Activated CD4-positive, alpha-beta T cell treated with anti-CD3 and anti-CD28 coated beads, Interleukin-2, amount 10 ng/mL, durations not matched to agents 7 days and 5 days (primary cell): ENCODE measurements at places on chromosomes 4 and X. TPM values are rescaled to one million over a fixed set of nuclear protein-coding genes. Genes with fewer than 3 reads are reported as not detected.

The ESX1 gene
- not detected for total RNA-seq

The FAM53A gene
- 1.6 TPM for total RNA-seq

The TRIM75 gene
- total RNA-seq: not detected

The SLIT2 gene
- not detected for total RNA-seq

The TNIP3 gene
- total RNA-seq: 0.75 TPM

The MAGEA9B gene
- not detected for total RNA-seq

The XAGE2 gene
- total RNA-seq: not detected

The CT55 gene
- total RNA-seq: not detected

The HPRT1 gene
- 77.4 TPM for total RNA-seq

DNA sequence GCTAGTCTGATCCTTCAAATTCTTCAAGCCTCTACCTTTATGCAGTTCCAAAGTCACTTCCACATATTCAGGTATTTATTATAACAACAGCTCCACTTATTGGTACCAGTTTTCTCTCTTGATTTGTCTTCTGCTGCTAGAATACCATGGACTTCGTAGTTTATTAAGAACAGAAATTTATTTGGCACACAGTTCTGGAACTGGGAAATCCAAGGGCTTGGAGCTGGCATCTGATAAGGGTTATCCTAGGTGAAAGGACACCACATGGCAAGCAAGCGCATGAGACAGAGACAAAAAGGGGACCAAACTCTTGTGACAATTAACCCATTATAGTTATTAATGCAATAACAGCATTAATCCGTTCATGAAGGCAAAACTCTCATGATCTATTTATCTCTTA is 600.5 kb upstream of the ATOH1 start:
- no peaks in the 10 kb centered on the region for H3K27me3 ChIP-seq
- no peaks in the 10 kb centered on the region for H3K4me1 ChIP-seq
- DNase-seq: no peak
- H3K4me3 ChIP-seq: no peak overlapping the region
- H3K27ac ChIP-seq: no peak overlapping the region

DNA sequence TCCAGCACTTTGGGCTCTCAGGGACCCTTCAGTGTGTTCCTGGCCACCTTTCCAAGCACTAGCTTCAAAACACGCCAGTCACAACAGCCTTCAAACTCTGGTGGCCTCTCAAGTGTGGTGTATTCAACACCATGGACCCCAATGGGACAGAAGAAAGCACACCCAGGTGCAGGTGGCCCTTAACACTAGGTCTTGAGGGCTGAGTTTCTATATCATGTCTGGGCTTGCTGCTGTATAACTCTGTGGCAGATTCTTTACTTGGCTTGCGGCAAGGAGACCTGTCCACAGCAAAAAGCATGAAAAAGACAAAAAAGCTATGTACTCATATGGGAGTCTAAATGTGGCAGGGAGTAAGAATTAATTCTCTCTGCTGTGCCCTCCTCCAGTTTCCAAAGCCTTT is 23.1 kb downstream of the MSL3 start:
- H3K4me3 ChIP-seq: no peak overlapping the region
- no peak overlapping the region for H3K27ac ChIP-seq
- H3K36me3 ChIP-seq: peaks cover 5% of the 10 kb centered on the region
- H3K27me3 ChIP-seq: no peaks in the 10 kb centered on the region
- H3K4me1 ChIP-seq: peaks cover 3% of the 10 kb centered on the region

DNA sequence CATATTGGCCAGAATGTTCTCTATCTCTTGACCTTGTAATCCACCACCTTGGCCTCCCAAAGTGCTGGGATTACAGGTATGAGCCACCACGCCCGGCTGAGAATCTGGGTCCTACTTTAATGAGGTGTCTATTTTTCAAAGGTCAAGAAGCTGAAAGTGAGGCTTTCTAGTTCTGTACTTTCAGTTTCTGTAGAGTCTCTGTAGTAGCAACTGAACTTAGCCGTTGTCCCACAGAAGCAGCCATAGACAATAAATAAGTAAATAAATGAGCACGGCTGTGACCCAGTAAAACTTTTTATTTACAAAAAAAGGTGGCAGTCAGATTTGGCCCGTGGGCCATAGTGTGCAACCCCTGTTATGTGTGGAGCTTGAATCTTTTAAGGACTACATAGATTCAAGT is 92.0 kb downstream of the FNIP2 start:
- H3K4me3 ChIP-seq: no peak overlapping the region
- no peaks in the 10 kb centered on the region for H3K27me3 ChIP-seq
- no peak for DNase-seq
- no peak overlapping the region for H3K27ac ChIP-seq
- peaks cover 19% of the 10 kb centered on the region for H3K36me3 ChIP-seq

- H3K36me3 ChIP-seq: no peaks in the 10 kb centered on the region
- H3K4me3 ChIP-seq: no peak overlapping the region
- no peaks in the 10 kb centered on the region for H3K4me1 ChIP-seq
- DNase-seq: no peak
Measured at GRCh38 chr4:7418131-7418943, 16.4 kb downstream of the PSAPL1 start.

GRCh38 chr4:22498866-22499265 is 17.0 kb downstream of the ADGRA3 start:
- H3K36me3 ChIP-seq: peaks cover 2% of the 10 kb centered on the region
- no peaks in the 10 kb centered on the region for H3K27me3 ChIP-seq
- H3K27ac ChIP-seq: no peak overlapping the region
- H3K4me1 ChIP-seq: peaks cover 11% of the 10 kb centered on the region
- no peak overlapping the region for H3K4me3 ChIP-seq

- H3K27me3 ChIP-seq: no peaks in the 10 kb centered on the region
- peaks cover 13% of the 10 kb centered on the region for H3K36me3 ChIP-seq
- H3K4me3 ChIP-seq: no peak overlapping the region
Measured at GRCh38 chr4:26937139-26937538, 76.5 kb downstream of the STIM2 start.

- no peak overlapping the region for H3K4me3 ChIP-seq
- peaks cover 37% of the 10 kb centered on the region for H3K4me1 ChIP-seq
- peaks cover 54% of the 10 kb centered on the region for H3K36me3 ChIP-seq
- DNase-seq: no peak
- no peak overlapping the region for H3K27ac ChIP-seq
- no peaks in the 10 kb centered on the region for H3K27me3 ChIP-seq
Measured at GRCh38 chr4:102862747-102863146, 6.0 kb upstream of the CISD2 start.

DNA sequence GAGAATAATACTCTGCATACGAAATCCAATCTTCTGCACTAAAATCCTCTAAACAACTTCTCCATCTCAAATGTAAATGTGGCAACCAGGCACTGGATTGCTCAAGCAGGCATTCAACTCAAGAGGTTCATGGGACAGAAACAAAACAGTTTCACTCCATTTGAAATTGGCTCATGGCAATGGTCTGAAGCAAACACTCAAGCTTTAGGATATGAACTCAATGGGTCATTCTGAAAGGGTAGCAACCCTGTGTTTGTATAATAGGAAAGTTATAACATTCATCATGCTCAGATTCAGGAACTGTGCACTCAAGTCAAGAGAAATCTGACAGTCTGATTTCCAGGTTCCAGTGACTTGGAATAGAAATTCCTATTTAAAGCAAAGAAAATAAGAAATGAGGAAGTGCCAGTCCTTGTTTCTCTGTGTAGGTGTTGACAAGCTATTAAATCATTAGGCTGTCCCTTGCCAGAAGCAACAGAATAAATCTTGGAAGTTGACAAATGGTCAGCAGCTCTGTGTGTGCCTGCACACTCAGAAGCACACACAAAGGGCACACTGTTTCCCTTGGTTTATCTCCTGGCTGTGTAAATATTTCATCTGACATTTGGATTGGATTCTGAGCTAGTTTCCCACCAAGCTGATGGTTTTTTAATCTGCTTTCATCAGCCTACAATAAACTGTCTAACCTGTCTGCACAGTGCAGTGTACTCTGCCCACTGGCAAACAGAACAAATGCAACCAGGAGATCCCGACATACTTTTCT is 75.9 kb upstream of the CITED1 start:
- H3K36me3 ChIP-seq: no peaks in the 10 kb centered on the region
- no peak overlapping the region for H3K27ac ChIP-seq
- no peaks in the 10 kb centered on the region for H3K27me3 ChIP-seq
- H3K4me1 ChIP-seq: peaks cover 4% of the 10 kb centered on the region
- DNase-seq: no peak

GRCh38 chrX:97682991-97683840 is 799.5 kb downstream of the RPA4 start:
- DNase-seq: no peak
- no peaks in the 10 kb centered on the region for H3K27me3 ChIP-seq
- H3K4me1 ChIP-seq: no peaks in the 10 kb centered on the region
- no peak overlapping the region for H3K4me3 ChIP-seq

DNA sequence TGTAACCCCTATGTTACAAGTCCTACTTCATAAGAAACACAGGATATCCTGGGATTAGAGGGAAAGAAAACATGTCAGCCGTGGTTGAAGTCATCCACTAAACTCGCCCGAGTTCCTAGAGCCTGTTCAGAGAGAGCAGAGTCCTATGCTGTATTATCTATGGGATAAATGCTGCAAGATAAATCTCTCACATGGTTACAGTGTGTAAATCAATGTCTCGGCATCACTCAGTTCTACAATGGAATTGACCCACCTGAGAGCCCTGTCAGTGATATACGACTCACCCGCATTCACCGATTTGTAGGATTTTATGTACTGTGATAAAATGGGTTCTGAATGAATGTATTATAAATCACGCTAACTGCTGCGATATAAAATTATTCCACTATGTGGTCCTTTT is 127.8 kb upstream of the ANXA3 start:
- no peak overlapping the region for H3K4me3 ChIP-seq
- no peaks in the 10 kb centered on the region for H3K4me1 ChIP-seq
- H3K36me3 ChIP-seq: no peaks in the 10 kb centered on the region
- H3K27me3 ChIP-seq: peaks cover 7% of the 10 kb centered on the region
- H3K27ac ChIP-seq: no peak overlapping the region
- DNase-seq: no peak

GRCh38 chr4:174753021-174753420 is 76.0 kb downstream of the GLRA3 start:
- no peaks in the 10 kb centered on the region for H3K27me3 ChIP-seq
- no peak overlapping the region for H3K27ac ChIP-seq
- no peaks in the 10 kb centered on the region for H3K4me1 ChIP-seq
- H3K36me3 ChIP-seq: no peaks in the 10 kb centered on the region
- no peak overlapping the region for H3K4me3 ChIP-seq

- DNase-seq: no peak
- H3K27ac ChIP-seq: no peak overlapping the region
- H3K27me3 ChIP-seq: no peaks in the 10 kb centered on the region
- H3K4me3 ChIP-seq: no peak overlapping the region
- H3K36me3 ChIP-seq: no peaks in the 10 kb centered on the region
Measured at GRCh38 chrX:480861-481417, 94.2 kb upstream of the PPP2R3B start.

DNA sequence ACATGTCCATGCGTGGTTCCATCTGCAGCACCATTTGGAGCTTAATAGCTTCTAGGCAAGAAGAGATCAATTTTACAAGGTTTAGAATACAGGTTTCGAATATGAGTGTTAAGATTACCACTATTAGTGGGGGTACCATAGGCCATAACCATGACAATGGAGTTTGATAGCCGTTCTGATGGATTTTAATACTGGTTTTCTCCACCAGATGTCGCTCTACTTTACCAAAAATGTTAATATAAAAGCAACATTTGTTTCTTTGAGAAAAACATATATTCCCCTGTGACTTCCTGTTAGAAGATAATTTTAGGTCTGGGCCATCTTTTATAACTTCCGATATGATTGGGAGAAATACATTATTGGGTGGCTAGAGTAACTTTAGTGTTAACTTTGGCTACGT is 499.7 kb upstream of the POU3F4 start:
- no peaks in the 10 kb centered on the region for H3K4me1 ChIP-seq
- DNase-seq: no peak
- H3K27me3 ChIP-seq: no peaks in the 10 kb centered on the region
- H3K36me3 ChIP-seq: no peaks in the 10 kb centered on the region
- H3K4me3 ChIP-seq: no peak overlapping the region

DNA sequence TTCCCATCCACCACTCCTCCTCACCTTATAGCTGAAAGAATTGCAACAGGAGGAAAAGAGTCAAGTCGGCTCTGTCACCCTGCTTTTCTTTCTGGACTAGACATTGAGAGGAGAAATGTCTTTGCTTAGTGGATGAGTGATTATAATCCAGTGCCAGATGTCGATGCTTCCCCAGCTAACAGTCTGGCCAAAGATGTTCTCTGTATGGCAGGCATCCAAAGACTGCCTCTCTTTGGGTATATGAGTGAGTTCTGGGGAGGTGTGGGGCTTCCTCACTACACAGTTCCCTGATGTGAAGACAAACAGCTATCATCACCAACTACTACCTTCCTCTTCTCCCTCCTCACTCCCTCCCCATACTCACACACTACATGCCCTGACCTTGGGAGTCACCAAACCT is 90.9 kb downstream of the COMMD8 start:
- no peak for DNase-seq
- H3K27ac ChIP-seq: no peak overlapping the region
- no peaks in the 10 kb centered on the region for H3K36me3 ChIP-seq
- H3K27me3 ChIP-seq: peaks cover 3% of the 10 kb centered on the region
- H3K4me1 ChIP-seq: no peaks in the 10 kb centered on the region
- H3K4me3 ChIP-seq: no peak overlapping the region

DNA sequence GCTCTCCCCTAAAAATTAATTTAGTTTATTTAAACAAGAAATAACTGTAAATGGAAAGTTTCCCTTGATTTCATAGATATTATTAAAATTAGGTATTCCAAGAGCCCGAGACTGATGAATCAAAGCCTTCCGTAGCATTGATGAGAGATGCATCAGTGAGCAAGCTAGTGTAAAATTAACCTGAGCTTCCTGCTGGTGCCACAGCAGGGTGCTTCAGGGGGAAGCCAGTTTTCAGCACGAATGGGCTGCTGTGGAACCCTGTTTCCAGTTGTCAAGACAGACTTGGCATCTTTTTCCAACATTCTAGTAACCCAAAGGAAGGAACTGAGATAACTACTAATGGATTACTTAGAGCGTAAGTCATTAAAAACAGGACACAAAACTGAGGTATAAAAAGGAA is 221.7 kb downstream of the RBMX2 start:
- no peak overlapping the region for H3K4me3 ChIP-seq
- DNase-seq: no peak
- H3K27ac ChIP-seq: no peak overlapping the region
- no peaks in the 10 kb centered on the region for H3K27me3 ChIP-seq

- H3K27me3 ChIP-seq: peaks cover 10% of the 10 kb centered on the region
- H3K36me3 ChIP-seq: no peaks in the 10 kb centered on the region
- peaks cover 19% of the 10 kb centered on the region for H3K4me1 ChIP-seq
- no peak overlapping the region for H3K27ac ChIP-seq
- H3K4me3 ChIP-seq: no peak overlapping the region
Measured at GRCh38 chr4:152588869-152589268, 53.0 kb upstream of the FBXW7 start.
